A549 treated with dexamethasone at 1 μM for 4 hours (cell line): ENCODE measurements at places on chromosomes 4 and X. TPM values are rescaled to one million over a fixed set of nuclear protein-coding genes. Genes with fewer than 3 reads are reported as not detected.

Gene CACNA1F
- total RNA-seq = not detected in 5 replicates

Gene CTAG2
- total RNA-seq = not detected in 5 replicates

Gene FDCSP
- not detected in 5 replicates for total RNA-seq

Gene TAF9B
- 11.7 to 14.8 TPM (median 12.4 TPM) in 5 replicates for total RNA-seq

Gene MED12
- 7.5 to 13.5 TPM (median 12.5 TPM) in 5 replicates for total RNA-seq

Gene SH3D19
- 17.8 to 25.2 TPM (median 24.0 TPM) in 5 replicates for total RNA-seq

Gene PABPC4L
- total RNA-seq = 0.05 to 0.09 TPM (median 0.06 TPM) in 5 replicates

Gene TBC1D8B
- 0.99 to 1.8 TPM (median 1.5 TPM) in 5 replicates for total RNA-seq

Gene GAGE12H
- total RNA-seq = not detected in 5 replicates

Gene SRPX2
- 1.8 to 3.4 TPM (median 2.7 TPM) in 5 replicates for total RNA-seq

Gene CXCL11
- total RNA-seq = 0.07 to 0.31 TPM (median 0.18 TPM) in 5 replicates
